Hematopoietic multipotent progenitor cell (in vitro differentiated cells): ENCODE measurements at places on chromosomes 7 and 10.
A peak's percentile ranks its signal among the peaks of the same experiment; 100 is the strongest.

- DNase-seq: peak; percentile 97
Observed at GRCh38 chr7:36474283-36475010, 84.8 kb downstream of the ANLN start.

GRCh38 chr10:21169271-21169670, 272.2 kb upstream of the NEBL start:
- no peak for DNase-seq

GRCh38 chr10:100642295-100642994, 102.9 kb upstream of the PAX2 start:
- DNase-seq: no peak

GRCh38 chr10:90959826-90960225, 38.9 kb upstream of the ANKRD1 start:
- DNase-seq: no peak

DNA sequence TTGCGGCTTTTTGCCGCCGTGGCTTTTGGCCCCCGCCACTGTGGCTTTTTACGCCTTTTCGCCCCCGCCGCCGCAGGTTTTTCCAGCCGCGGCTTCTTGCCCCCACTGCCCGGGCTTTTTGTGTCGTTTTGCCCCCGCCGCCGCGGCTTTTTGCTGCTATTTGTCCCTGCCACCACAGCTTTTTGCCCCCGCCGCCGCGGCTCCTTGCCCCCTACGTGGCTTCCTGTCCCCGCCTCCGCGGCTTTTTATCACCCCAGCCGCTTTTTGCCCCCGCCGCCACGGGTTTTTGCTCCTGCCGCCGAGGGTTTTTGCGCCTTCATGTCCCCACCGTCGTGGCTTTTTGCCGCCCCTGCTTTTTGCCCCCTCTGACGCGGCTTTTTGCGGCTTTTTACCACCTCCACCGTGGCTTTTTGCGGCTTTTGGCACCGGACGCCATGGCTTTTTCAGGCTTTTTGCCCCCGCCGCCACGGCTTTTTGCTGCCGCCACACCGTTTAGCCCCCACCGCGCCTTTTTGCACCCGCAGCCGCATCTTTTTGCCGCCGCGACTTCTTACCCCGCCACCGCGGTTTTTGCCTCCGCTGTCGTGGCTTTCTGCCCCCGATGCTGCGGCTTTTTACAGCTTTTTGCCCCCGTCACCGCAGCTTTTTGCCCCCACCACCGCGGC, 637.0 kb downstream of the ZNF716 start:
- DNase-seq: no peak

DNA sequence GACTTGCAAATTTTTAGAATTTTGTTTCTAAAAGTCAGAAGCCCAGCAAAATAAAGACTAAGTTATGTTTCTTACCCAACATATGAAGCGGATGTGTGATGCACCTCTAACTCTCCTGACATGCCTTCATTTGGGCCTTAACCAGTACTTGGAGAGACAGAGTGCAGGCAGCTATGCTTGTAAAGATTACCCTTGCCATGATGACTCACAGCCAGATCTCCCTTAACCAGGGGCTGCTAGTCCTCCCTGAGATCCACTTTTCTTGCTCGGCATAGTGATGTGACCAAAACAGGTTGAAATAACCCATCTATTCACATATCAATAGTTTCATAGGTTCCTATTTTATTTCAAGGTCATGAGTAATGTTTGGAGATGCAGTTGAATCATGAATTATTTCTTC, 43.6 kb downstream of the PPP1R3A start:
- DNase-seq: no peak

DNA sequence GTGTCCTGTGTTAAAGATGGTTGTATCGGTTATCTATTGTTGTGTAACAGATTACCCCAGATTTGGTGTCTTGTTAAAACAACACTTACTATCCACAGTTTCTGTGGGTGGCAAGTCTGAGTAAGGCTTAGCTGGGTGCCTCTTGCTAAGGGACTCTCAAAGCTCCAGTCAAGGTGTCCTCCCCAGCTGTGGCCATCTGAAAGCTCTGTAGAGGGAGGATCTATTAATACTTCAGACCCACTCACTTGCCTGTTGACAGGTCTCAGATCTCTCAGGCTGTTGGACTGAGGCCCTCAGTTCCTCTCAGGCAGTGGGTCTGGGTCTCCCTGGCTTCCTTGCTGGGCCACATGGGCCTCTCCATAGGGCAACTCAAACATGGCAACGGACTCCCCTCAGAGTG, 19.6 kb downstream of the ARID5B start:
- no peak for DNase-seq

GRCh38 chr7:116802746-116803152, 59.6 kb upstream of the CAPZA2 start:
- peak; percentile 74 for DNase-seq

DNA sequence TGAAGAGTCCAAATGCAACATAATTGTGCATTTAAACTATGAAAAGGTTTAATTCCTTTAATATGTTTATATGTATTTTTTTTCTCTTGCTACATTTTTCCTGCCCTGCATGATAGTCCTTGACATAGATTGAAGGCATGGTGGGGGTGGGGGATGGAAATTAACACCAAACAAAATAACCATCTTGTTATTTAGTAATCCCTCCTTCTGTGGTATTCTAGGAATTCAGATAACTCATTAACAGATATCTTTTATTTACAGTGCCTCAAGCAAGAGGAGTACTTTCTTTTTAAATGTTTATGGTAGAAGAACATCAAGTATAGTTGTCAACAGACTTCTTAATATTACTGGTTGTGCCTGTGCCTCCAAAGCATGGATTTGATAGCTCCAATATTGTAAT, 337.6 kb upstream of the SEMA3A start:
- DNase-seq: no peak

DNA sequence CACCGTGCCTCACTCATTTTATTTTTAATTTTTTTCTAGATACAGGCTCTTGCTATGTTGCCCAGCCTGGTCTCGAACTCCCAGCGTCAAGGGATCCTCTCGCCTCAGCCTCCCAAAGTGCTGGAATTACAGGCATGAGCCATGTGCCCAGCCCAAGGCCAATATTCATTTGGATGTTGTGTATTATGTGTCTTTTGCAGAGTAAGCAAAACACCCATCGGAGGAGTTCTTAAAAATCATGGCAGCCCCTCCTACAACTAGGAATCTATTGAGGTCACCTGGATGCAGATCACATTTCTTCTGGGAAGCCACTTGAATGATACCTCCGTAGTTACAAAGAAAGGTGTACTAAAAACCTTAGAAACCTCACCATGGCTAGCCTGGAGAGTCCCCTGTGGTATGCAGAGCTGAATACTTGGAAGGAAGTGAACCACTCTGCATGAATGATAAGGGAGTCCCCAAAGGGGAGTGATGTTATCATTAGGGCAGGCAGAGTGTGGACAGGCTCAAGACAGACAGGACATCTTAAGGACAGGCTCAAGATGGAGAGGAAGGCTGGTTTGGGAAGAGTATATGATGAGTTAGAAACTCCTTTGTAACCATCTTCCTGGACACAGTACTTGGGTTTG, 185.7 kb downstream of the TAX1BP1 start:
- no peak for DNase-seq

DNA sequence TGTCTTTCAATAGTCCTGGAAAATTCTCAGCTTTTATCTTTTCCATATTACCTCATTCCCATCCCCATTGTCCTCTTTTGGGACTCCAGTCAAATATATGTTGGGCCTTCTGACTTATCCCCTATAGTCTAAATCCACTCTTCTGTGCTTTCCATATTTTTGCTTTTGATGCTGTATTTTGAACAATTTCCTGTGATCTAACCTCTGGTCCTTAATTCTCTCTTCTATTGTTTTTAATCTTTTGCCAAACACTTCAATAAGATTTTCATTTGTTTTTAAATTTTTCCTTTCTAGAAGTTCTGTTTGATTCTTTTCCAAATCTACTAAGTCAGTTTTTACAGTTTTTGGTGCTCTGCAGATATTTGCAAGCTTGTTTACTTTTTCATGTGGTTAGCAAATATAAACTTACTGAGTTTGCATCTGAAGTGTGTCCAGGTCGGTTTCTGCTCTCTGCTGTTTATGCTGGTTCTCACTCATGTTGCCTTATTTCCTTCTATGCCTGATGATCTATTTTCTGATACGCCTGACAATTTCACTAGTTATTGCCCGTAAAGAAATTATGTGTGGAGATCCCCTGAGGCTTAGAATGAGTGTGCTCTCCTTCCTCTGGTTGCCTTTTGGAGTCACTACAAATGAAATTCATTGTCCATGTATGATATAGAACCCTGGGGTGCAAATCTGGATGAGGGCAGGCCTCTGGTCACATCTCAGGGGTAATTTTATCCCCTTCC, 110.4 kb downstream of the RBM20 start:
- no peak for DNase-seq

DNA sequence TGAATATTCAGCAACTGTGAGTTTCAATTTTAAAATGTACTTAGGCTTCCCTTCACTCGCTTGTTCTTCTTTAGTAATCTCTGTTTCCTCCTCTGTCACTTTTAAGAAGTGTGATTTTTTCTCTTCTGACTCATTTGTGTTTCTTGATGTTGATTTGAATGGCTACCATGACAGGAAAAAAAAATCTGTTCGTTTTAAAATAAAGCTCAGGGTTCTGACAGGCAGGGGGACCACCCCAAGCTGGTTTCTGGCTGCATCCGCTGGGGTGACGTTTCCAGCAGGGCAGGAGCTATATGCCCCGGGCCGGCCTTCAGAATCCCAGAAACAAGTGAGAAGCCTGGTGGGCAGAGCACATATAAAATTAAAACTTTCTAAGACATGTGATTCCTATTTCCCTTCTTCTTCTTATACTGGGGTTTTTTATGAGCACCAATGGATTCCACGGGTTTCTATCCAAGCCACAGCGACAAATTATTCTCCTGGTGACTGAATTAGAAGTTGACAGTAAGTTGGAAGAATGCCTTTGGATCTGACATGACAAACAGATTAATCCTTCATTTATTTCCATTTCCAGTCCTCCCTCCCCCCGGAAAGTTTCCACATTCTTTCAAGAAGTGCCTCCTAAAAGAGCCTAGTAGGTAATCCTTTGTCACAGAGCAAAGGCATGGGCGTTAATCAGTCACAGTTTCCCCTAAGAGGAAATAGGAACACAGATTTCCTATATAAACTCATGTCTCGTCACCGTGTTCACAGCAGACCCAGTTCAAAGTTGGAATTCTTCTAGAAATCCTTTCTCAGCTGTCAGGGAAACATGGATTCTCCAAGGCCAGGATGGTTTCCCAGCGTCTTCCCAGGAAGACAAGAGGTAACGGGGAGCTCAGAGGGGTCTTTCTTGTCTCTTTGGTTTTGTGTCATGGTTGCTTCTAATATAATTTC, 79.9 kb downstream of the PTPRE start:
- no peak for DNase-seq

GRCh38 chr7:465710-466400, 53.8 kb downstream of the PDGFA start:
- no peak for DNase-seq

DNA sequence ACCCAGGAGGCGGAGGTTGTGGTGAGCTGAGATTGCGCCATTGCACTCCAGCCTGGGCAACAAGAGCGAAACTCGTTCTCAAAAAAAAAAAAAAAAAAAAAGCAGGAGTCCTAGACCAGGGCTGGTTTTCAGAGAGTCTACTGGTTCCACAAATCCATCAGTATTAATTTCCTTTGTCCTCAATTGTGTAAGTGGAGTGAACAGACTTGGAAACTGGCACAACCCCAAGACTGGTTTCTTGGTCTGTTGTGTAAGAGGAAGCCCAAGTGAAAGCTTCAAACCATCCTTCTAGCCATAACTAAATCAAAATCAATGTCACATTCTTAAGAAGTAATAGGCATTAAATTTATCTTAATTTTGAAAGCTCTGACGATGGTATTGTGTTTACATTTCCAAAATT, 213.6 kb downstream of the DGKI start:
- DNase-seq: no peak

DNA sequence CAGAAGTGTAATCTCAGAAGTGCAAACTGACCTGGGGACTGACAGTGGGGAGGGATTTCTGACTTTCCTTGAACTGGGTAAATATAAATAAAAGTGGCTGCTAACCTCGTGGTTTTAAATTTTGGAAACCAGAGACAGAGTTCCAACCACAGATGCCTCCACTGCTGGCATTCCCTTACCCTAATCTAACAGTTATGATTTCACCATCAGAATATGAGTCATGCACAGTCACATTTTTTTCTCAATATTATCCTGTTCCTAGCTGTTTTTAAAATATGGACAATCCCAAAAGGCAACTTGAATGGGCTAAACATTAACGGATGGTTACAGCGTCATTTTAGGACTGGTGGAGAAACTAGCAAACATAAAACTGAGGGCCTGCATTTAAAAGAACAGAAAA, 264.3 kb upstream of the INHBA start:
- no peak for DNase-seq

DNA sequence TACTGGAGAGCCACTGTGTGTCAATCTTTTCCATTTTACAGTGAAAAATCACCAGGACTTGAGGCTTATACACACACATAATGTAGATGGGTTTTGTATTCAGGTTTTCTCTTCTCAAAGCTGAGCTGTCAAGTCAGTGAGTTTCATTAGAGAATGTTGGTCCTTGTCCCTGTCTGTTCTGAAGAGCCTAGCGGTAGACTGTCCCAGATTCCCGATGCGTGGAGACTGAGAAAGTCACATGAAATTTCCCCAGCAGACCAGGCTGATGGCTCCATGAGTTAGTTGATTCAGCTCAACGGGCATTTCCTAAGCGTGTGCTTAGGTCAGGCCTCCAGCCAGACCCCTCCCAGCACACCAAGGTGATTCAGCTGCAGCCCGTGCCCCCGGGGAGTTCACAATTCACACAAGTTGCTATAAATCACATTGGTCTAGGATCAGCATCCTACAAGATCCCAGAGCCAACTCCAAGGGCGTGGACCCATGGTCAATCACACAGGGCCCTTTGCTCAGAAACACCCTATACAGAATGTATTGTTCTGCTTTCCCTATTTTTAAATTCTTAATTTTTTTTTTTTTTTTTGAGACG, 17.2 kb downstream of the CHST15 start:
- no peak for DNase-seq

DNA sequence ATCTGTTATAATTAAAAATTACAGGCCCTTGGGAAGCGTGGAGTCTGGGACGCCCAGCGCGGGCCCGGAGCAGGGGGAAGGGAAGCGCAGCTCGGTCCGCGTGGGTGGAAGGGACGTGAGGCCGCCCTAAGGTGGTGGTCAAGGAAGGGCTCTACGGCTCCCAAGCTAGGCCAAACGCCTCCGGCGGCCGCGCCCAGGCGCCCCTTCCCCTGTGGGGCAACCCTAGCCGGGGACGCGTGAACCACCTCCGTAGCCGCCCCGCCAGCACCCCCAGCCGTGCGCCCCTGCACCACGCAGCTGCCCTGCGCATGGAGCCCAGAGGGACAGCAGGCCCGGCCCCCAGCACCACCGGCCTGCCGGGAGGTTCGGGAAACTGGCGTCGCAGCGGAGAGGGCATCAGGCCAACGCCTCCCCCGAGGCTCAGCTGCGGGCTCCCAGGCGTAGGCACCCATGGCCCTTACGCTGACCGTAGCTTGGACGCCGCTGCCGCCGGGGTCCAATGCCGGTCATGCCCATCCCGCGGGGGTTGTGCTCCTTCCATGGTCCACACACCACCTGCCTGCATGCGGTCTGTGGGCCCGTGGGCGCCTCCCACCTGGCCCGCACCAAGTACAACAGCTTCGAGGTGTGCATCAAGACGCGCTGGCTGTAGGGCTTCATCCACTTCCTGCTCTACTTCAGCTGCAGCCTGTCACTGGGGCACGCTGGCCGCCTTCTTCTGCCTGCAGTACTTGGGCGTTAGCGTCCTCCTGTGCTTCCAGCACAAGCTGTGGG, 166.7 kb downstream of the SEPTIN7 start:
- no peak for DNase-seq
